Stimulated activated naive B cell treated with anti-CD40 and anti-IgM and Interleukin-4, amounts not matched to agents 10 μg/mL and 1 μg/mL and 100 μg/mL, for 72 hours (primary cell): ENCODE measurements at places on chromosomes 11 and 22.

GRCh38 chr11:66883016-66883965 is 26.4 kb downstream of the LRFN4 start:
- no peak for DNase-seq

DNA sequence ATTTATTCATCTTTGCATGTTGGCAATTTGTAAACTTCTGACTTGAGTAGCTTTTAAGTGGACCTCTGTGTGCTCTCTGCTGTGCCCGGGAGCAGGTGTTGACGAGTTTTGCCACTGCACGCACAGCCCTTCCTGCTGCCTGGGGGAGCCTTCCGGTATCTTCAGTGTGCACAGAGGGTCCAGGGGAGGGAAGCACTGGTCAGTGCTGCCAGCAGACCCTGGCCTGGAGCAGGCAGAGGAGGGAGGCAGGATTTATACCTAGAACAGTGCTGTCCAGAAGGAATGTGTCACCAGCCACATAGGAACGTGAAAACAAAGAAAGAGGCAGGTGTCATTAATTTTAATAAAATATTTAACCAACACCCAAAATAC is 403.6 kb downstream of the TBC1D22A start:
- DNase-seq: no peak

DNA sequence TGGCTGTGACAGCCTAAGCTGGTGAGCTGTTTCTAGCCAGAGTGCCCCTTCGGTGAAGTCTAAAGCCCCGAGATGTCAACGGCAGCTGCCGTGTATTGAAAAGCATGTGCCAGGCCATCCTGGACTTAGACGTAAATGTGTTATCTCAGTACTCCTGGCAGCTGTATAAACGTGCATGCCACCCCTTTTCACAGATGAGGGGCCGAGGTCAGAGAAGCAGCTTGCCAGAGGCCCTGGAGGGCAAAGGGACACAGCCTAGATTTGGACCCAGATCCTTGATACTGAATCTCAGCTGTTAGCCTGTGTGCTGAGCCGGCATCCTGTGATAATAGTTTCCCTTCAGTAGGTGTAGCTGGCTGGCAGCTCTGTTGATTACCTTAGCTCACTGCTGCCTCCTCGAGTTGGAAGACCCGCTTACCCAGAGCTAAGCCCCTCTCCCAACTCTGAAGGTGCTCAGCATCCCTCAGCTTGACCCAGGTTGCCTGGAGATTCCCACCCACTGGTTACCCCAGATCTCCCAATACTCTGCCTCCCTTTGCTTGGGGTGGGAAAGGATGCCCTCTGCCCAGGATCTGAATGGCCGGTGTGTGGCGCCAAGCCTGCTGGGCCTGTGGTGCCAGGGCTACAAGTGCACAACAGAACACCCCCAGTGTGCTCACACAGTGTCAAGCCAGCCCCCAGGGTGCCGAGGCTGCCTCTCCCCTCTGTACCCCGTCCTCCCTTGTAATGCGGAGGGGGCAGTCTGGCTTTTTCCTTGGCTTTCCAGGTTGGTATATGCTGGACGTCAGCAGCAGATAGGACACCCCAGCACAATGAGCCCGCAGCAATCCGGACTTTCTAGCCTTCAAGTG is 59.8 kb upstream of the WNT7B start:
- DNase-seq: no peak

- no peak for DNase-seq
These were observed 165.4 kb downstream of the AASDHPPT start for GRCh38 chr11:106242718-106243415.

GRCh38 chr22:49613511-49614270 is 214.0 kb downstream of the BRD1 start:
- no peak for DNase-seq

DNA sequence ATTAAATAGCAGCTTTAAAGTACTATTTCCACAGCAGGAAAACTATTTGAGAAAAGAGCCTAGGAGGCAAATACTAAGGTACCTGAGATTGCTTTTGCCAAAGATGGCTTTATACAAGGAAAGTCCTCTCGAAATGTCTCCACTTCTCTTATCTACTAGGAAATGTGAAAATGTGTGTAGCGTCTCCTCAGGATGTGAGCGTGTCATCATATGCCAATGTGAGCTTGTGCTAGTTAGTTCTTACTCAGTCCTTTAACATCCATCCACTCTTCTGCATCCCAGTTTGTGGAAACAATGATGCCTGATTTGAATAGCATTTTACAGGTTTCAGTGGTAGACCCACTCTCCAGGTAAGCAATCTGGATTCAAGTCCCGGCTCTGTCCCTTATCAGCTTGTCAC is 421.0 kb downstream of the DYNC2H1 start:
- no peak for DNase-seq
